ENCODE measurements at places on chromosomes 7 and 10.

- no peak for DNase-seq
Measured at GRCh38 chr7:98234429-98235147, 17.4 kb downstream of the TECPR1 start.

DNA sequence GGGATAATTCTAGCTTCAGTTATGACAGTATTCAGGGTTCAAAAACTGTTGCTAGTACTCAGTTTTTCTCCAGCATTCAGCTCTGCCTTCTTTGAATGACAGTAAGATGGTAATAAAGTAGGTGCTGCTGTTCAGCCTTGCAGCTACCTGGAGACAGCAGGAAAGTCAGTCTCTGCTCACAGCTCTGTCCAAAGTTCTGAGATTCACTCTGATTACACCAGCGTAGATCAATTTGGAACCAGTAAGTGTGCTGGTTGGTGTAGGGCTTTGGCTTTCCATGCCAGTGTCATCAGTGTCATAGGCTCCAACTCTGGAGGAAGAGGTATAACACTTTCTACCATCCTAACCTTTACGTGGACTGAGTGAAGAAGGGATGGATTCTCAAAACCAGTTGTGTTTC is 26.2 kb downstream of the STK17A start:
- DNase-seq, result no peak

GRCh38 chr7:2670720-2671391 is 17.1 kb upstream of the AMZ1 start:
- DNase-seq, result peak; percentile 58

DNA sequence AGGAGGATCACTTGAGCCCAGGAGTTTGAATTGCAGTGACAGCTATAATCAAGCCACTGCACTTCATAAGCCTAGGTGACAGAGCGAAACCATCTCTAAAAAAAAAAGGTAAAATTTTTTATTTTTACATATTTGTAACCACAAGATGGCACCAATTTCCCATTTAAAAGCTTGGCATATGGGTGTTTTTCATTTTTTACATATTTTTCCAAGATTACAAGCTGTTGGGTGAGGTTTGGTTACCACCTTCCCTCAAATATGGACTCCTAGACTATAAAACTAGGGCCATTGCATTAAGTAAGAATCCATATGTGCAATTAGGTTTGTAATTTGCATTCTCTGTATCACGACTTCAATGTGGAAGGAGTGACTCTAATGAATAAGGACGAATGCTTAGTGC is 129.3 kb upstream of the ACBD5 start:
- no peak for DNase-seq

DNA sequence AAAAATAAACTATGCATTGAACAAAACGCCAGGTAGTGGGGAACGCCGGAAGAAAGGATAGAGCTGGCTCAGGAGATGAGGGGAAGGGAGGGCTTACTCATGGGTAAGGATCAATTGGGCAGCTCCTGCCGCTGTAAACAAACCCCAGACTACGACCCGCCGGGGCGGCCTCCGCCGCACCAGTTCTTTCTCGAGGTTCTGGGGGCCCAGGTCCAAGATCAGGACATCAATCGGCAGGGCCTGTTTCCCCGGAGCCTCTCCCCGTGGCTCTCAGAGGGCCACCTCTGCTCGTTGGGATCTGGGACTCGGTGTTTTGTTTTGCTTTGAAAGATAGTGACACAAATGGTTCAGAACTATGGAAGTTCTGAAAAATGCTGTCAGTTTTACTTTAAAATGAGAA is 140.4 kb downstream of the ELFN1 start:
- DNase-seq, result no peak

DNA sequence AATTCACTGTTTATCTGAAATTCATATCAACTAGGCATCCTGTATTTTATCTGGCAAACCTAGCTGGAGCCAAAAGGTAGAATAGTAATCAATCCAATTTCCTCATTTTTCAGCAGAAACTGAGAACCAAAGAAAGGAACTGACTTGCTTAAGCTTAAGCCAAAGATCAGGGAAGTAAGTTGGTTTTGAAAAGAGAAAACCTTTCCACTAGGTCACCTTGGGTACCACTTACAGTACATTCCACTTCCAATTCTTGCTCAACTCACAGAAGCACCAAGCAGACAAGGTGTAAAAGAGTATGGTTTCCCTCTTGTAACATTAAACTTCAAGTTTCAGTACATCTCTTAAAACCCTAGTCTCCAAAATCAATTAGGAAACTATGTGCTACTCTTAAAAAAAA is 79.6 kb downstream of the ZFAND4 start:
- no peak for DNase-seq

Measured in activated CD4-positive, alpha-beta T cell treated with anti-CD3 and anti-CD28 coated beads for 24 hours (primary cell).